GM23248 (cell line): ENCODE measurements at places on chromosomes 5 and 9. TPM values are rescaled to one million over a fixed set of nuclear protein-coding genes. Genes with fewer than 3 reads are reported as not detected.

DNA sequence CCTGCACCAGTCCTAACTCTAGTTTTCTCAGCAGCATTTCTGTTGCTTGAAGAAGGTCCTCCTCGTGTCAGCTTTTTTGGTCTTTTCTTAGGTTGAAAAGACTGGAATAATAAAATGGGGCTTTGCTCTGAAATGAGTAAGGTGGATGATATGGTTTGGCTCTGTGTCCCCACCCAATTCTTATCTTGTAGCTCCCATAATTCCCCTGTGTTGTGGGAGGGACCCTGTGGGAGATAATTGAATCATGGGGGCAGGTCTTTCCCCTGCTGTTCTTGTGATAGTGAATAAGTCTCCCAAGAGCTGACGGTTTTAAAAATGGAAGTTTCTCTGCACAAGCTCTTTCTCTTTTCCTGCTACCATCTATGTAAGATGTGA, 53.6 kb downstream of the LIX1 start:
- no peak overlapping the region for H3K27ac ChIP-seq
- H3K4me1 ChIP-seq = no peaks in the 10 kb centered on the region
- peaks cover 54% of the 10 kb centered on the region for H3K27me3 ChIP-seq
- DNase-seq = no peak
- H3K36me3 ChIP-seq = no peaks in the 10 kb centered on the region

DNA sequence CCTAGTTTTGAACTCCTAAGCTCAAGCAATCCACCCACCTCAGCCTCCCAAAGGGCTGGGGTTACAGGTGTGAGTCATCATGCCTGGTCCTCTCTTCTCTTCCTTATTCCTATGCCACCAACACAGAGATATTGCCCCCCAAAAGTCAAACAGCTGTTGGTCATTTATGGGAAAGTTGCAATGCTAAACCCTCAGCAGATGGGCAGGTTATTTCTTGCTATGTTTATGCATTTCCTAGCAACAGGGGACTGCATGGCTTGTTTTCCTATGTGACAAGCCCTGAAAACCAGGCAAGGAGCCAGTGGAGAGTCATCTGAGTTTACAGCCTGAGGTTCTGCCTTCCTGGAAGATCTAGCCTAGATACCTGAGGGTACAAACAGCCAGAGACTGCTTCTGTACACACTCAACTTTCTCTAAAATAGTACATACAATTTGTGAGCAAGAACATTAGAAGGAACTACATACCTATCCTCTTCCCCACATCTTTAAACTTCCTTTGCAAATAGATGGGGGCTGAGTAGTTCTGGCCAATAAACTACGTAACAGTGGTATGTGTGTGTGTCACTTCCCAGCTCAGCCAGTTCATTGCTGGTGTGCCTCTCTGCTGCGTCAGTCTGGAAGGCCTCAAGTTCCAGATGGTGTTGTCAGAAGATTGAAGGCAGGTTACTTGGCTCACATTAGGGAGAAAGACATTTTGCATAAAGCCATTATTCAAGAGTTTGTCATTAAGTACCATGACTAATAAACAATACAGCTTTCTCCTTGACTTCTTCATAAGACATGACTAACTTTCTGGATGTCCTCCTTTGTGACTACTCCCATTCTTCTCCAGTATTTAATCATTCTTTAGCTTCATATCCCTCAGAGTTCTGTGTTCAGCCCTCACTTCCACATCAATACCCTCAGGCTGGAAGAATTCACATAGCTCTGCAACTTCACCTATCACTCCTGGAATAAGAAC, 65.3 kb downstream of the CSNK1A1 start:
- peak; percentile 99 for DNase-seq
- H3K27ac ChIP-seq = peak overlapping the region; percentile 98
- peaks cover 83% of the 10 kb centered on the region for H3K4me1 ChIP-seq
- no peaks in the 10 kb centered on the region for H3K36me3 ChIP-seq
- H3K4me3 ChIP-seq = 0 out of 2 replicates have a peak overlapping the region, but pooled peaks have one; percentile 3

- DNase-seq = peak; percentile 33
- peak overlapping the region; percentile 100 for H3K27ac ChIP-seq
- H3K4me3 ChIP-seq = peak overlapping the region; percentile 97
- peaks cover 38% of the 10 kb centered on the region for H3K4me1 ChIP-seq
- H3K36me3 ChIP-seq = peaks cover 50% of the 10 kb centered on the region
These were observed 4.3 kb downstream of the ARRDC3 start for GRCh38 chr5:91378752-91379211.

- H3K27me3 ChIP-seq = peaks cover 47% of the 10 kb centered on the region
- no peak overlapping the region for H3K4me3 ChIP-seq
- H3K27ac ChIP-seq = no peak overlapping the region
These were observed 3.4 kb downstream of the C5orf58 start for GRCh38 chr5:170235876-170236864.

DNA sequence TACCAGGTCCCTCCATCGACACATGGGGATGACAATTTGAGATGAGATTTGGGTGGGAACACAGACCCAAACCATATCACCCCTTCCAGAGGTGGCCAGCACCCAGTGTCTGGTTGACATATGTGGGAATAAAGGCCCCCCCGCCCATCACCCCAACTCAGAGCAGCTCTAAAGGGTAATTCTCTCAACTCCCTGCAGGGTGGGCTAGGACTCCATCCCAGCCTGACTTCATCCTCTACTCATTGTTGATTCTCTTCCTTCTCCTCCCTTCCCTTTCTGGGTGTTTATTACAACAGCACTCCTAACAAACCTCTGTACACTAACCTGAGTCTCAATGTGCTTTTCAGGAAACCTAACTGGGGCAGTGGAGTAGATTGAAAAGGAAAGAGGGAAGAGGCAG, 339.9 kb downstream of the ACTL7B start:
- no peak overlapping the region for H3K4me3 ChIP-seq
- no peaks in the 10 kb centered on the region for H3K27me3 ChIP-seq
- peaks cover 21% of the 10 kb centered on the region for H3K4me1 ChIP-seq
- no peaks in the 10 kb centered on the region for H3K36me3 ChIP-seq
- DNase-seq = no peak
- H3K27ac ChIP-seq = no peak overlapping the region

CYLC2 gene
- not detected in 2 replicates for total RNA-seq

GRCh38 chr9:130867556-130867955, 29.1 kb downstream of the QRFP start:
- H3K4me1 ChIP-seq = peaks cover 18% of the 10 kb centered on the region
- H3K4me3 ChIP-seq = no peak overlapping the region
- H3K36me3 ChIP-seq = peaks cover 23% of the 10 kb centered on the region; the same call in 1 of the 2 replicates
- peak overlapping the region; percentile 38 for H3K27ac ChIP-seq
- peak; percentile 49 for DNase-seq

GRCh38 chr5:14218480-14218879, 75.3 kb downstream of the TRIO start:
- H3K4me3 ChIP-seq = no peak overlapping the region
- H3K36me3 ChIP-seq = peaks cover 17% of the 10 kb centered on the region
- H3K27ac ChIP-seq = peak overlapping the region; percentile 41
- no peak for DNase-seq

DNA sequence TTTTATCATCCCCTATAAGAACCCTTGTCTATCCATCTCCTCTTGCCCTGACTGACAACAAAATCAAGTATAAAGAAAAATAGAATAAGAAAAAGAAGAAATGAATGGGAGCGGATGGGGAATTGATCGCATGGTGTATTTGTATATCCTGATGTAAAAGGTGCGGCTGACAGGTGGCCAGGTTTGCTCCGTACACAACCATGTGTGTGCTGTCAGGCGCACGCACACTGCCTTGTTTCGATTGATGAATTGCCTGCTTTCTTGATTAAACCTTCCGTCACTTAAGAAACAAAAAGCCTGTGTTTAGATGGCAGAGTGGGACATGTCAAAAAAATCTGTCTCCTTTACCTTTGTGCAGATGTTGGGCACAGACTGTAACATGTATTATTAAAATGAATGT, 102.6 kb downstream of the MVB12B start:
- H3K4me1 ChIP-seq = no peaks in the 10 kb centered on the region
- DNase-seq = no peak
- no peaks in the 10 kb centered on the region for H3K27me3 ChIP-seq
- H3K36me3 ChIP-seq = no peaks in the 10 kb centered on the region
- H3K4me3 ChIP-seq = no peak overlapping the region

GRCh38 chr5:88952996-88953643, 70.1 kb upstream of the MEF2C start:
- no peaks in the 10 kb centered on the region for H3K27me3 ChIP-seq
- no peak for DNase-seq
- no peaks in the 10 kb centered on the region for H3K36me3 ChIP-seq
- H3K4me1 ChIP-seq = peaks cover 10% of the 10 kb centered on the region; the same call in 1 of the 2 replicates

C9orf152 gene
- not detected in 2 replicates for total RNA-seq

- H3K27me3 ChIP-seq = no peaks in the 10 kb centered on the region
- no peaks in the 10 kb centered on the region for H3K36me3 ChIP-seq
These were observed 561.8 kb downstream of the CETN3 start for GRCh38 chr5:89847743-89848142.

DNA sequence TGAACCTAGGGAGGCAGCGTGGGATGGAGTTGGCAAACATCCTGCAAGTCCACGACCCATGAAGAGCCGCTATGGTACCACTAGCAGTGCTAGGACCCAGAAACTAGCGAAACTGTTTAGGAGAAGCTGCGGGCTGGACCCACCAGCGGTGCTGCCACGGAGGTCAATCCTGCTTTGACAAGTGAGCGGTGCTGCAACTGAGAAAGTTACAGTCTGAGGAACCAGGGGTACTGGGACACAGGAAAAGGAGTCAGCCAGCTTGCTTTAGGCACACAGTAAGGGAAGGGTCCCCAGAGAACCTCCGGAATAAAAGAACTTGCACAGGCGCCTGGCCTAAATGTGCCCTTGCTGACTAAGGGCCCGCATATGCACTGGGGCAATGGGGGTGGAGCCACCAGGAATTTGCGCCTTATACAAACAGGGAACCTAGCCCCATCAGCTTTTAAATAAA, 23.6 kb upstream of the ANXA2R start:
- no peaks in the 10 kb centered on the region for H3K27me3 ChIP-seq
- no peak overlapping the region for H3K4me3 ChIP-seq
- no peaks in the 10 kb centered on the region for H3K36me3 ChIP-seq
- H3K27ac ChIP-seq = peak overlapping the region; percentile 99
- DNase-seq = peak; percentile 9

GRCh38 chr9:128495296-128495695, 9.2 kb upstream of the GLE1 start:
- no peak overlapping the region for H3K4me3 ChIP-seq
- no peaks in the 10 kb centered on the region for H3K4me1 ChIP-seq
- peaks cover 20% of the 10 kb centered on the region; the same call in 1 of the 2 replicates for H3K36me3 ChIP-seq
- no peaks in the 10 kb centered on the region for H3K27me3 ChIP-seq
- no peak overlapping the region for H3K27ac ChIP-seq

GRCh38 chr5:147446523-147446922, 63.3 kb downstream of the DPYSL3 start:
- H3K27ac ChIP-seq = no peak overlapping the region
- peak; percentile 48 for DNase-seq
- no peaks in the 10 kb centered on the region for H3K36me3 ChIP-seq
- H3K27me3 ChIP-seq = no peaks in the 10 kb centered on the region

KCNMB1 gene
- total RNA-seq = not detected in 2 replicates

- H3K27me3 ChIP-seq = no peaks in the 10 kb centered on the region
- peaks cover 18% of the 10 kb centered on the region for H3K4me1 ChIP-seq
- no peaks in the 10 kb centered on the region for H3K36me3 ChIP-seq
- peak; percentile 70 for DNase-seq
These were observed 28.6 kb upstream of the CTNNA1 start for GRCh38 chr5:138724470-138725146.

LRRC26 gene
- not detected in 2 replicates for total RNA-seq

DNA sequence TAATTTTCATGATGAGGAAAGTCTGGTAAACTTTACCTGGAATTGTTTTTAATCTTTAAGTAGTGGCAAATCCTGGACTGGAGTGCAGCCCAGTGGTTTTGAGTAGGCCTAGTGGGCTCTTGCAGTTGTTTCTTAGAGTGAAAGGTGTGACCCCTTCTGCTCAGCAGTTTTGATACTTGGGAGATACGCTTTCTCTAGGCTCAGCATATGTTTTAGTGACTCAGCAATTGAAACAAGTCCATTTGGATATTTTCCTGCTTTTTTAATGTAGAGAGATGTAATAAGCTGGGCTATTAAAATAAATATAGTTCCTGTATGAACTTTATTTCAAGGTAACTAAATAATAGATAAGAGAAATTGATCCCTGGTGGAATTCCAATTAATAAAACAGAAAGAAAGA, 6.0 kb downstream of the POLR3G start:
- peaks cover 12% of the 10 kb centered on the region; the same call in 1 of the 2 replicates for H3K4me1 ChIP-seq
- no peak for DNase-seq
- no peaks in the 10 kb centered on the region for H3K27me3 ChIP-seq
- H3K36me3 ChIP-seq = no peaks in the 10 kb centered on the region
- no peak overlapping the region for H3K27ac ChIP-seq

DNA sequence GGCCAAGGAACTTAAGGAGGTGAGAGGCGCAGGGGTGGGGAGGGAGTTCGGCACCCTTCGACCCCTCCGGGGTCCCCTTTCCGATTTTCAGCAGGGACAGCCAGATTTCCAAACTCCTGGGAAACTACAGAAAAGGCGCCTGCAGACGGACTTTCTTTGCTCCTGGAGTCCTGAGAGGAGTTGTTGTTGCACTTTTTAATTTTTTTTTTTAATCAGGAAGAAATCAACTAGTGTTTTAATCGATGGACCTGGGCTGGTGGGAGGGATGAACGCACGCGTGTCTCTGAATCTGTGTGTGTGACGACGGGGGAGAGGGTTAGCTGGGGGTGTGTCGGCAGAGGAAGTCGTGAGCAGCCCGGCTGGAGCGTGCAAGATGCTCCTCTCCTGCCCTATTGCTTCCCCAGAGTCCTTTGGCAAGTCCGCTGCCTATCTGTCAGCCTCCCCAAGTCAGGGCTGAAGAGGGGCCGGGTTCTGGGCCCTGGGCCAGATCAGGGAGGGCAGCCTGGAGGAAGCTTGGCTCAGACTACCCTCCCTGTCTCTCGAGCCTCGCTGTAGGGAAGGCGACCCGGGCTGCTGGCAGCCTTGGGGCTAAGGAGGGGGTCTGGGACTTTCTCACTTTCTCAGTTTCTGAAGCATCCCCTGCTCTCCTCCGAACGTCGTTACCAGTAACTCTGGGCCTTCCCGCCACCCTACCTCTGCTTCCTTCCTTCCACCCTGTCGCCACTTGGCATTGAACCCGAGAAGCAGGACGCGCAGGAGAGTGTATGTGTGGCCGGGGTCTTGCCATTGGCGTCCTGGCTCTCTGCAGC, 731 bp downstream of the PRR16 start:
- peak overlapping the region; percentile 60 for H3K27ac ChIP-seq
- peak overlapping the region; percentile 95 for H3K4me3 ChIP-seq
- H3K4me1 ChIP-seq = peaks cover 34% of the 10 kb centered on the region
- no peaks in the 10 kb centered on the region for H3K36me3 ChIP-seq

CD180 gene
- not detected in 2 replicates for total RNA-seq

SPAG8 gene
- 0.76 and 0.97 TPM in 2 replicates for total RNA-seq

DNA sequence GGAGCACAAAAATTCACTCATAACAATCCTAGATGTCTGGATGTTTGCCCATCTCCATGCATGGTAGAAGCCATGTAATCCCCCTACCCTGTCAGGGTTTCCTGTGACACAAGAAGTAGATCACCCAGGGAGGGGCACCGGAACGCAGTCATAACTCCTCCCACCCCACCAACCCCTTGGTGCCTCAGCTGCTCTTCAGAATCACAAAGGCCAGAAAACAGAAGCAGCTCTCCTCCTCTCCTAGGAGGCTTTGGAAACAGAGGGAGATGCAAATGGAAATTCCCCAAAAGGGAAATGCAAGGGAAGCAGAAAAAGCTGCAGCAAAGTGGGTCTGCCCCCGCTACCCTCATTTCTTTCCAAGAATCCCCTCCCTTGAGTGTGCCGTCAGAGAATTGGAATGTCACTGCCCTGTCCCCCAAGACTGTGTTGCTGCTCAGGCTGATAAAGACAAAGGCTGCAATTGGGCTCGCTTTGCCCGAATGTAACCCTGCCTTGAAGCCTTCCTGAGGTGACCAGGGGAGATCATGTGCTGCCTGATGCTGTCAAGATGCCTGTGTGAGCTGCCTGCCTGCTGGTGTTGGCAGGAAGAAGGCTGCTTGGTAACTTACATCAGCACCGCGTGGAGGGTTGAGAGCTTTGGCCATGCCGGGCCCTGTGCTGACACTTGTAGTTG, 65.5 kb upstream of the ABCA1 start:
- DNase-seq = peak; percentile 85
- H3K36me3 ChIP-seq = no peaks in the 10 kb centered on the region
- H3K27ac ChIP-seq = peak overlapping the region; percentile 66
- peaks cover 33% of the 10 kb centered on the region for H3K4me1 ChIP-seq
- no peak overlapping the region for H3K4me3 ChIP-seq
